ENCODE measurements at places on chromosomes 5 and 9. TPM values are rescaled to one million over a fixed set of nuclear protein-coding genes. Genes with fewer than 3 reads are reported as not detected.
A peak's percentile ranks its signal among the peaks of the same experiment; 100 is the strongest.

DNA sequence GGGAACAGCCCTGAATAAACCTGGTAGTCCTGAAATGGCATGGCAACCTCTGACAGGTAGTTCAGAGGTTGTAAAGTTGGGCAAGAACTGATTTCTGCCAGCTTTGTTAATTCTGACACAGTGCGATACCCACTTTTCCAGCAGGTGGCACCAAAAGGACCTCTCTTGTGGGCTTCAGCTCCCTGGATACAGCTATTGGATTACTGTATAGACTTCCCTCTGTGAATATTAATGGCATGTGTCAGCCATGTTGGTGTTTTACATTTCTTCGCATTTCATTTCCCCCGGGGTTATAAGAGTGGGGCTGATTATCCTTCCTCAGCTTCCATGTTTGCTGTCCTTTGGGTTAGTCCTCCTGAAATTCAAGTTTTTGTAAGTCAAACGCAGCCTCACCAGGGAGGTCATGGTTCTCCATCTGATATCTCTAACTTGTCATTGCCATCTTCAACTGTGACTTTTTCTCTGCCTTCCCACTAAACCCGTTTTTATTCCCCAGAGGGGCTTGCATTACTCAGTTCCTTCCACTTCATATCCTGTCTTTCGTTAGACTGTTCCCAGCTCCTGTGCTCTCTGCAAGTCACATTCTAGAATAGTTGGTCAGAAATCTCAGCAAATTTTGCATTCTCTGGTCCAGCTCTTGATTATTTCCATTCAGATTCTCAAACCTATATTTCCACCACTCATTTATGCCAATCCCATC is 135.6 kb downstream of the LIFR start:
- no peak overlapping the region for H3K27ac ChIP-seq
- peak; percentile 70 for DNase-seq
- no peaks in the 10 kb centered on the region for H3K36me3 ChIP-seq

GRCh38 chr5:108560581-108560980 is 178.7 kb upstream of the FBXL17 start:
- no peak overlapping the region for H3K27ac ChIP-seq
- H3K4me3 ChIP-seq: no peak overlapping the region
- H3K27me3 ChIP-seq: no peaks in the 10 kb centered on the region
- no peaks in the 10 kb centered on the region for H3K36me3 ChIP-seq
- H3K4me1 ChIP-seq: no peaks in the 10 kb centered on the region

- H3K36me3 ChIP-seq: no peaks in the 10 kb centered on the region
- H3K27ac ChIP-seq: no peak overlapping the region
- H3K4me1 ChIP-seq: peaks cover 8% of the 10 kb centered on the region
- H3K4me3 ChIP-seq: no peak overlapping the region
- H3K27me3 ChIP-seq: no peaks in the 10 kb centered on the region
- DNase-seq: no peak
Observed at GRCh38 chr5:172010278-172010677, 3.8 kb upstream of the FBXW11 start.

GRCh38 chr5:95780597-95780996 is 41.9 kb downstream of the GLRX start:
- no peaks in the 10 kb centered on the region for H3K36me3 ChIP-seq
- DNase-seq: no peak
- no peak overlapping the region for H3K27ac ChIP-seq
- H3K4me3 ChIP-seq: no peak overlapping the region
- peaks cover 6% of the 10 kb centered on the region for H3K4me1 ChIP-seq

The FLT4 gene
- not detected for total RNA-seq

- no peak overlapping the region for H3K4me3 ChIP-seq
- no peaks in the 10 kb centered on the region for H3K36me3 ChIP-seq
Observed at GRCh38 chr9:104494808-104495207, 9.3 kb upstream of the OR13F1 start.

- no peak overlapping the region for H3K4me3 ChIP-seq
- no peaks in the 10 kb centered on the region for H3K36me3 ChIP-seq
- H3K27me3 ChIP-seq: no peaks in the 10 kb centered on the region
- H3K27ac ChIP-seq: no peak overlapping the region
Observed at GRCh38 chr5:133618141-133618540, 5.8 kb upstream of the FSTL4 start.
